ENCODE measurements at places on chromosomes 13 and 19.

DNA sequence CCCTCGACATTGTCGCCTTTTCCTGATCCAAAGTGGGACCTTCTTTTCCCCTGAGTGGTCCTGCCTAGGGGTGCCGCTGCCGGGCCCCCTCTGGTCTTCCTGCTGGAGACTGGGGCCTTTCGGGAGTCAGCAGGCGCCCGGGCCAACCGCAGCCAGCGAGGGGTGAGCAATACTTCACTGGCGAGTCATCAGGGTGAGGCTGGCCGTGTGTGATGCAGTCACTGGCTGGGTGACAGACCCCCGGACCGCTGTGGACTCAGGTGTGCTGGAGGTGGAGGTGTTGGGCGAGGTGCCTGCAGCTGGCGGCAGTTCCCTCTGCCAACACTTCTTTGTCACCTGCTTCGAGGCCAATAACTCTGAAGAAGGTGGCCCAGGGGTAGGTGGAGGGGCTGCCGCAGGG, 1.5 kb upstream of the CGB5 start:
- no peak for DNase-seq

DNA sequence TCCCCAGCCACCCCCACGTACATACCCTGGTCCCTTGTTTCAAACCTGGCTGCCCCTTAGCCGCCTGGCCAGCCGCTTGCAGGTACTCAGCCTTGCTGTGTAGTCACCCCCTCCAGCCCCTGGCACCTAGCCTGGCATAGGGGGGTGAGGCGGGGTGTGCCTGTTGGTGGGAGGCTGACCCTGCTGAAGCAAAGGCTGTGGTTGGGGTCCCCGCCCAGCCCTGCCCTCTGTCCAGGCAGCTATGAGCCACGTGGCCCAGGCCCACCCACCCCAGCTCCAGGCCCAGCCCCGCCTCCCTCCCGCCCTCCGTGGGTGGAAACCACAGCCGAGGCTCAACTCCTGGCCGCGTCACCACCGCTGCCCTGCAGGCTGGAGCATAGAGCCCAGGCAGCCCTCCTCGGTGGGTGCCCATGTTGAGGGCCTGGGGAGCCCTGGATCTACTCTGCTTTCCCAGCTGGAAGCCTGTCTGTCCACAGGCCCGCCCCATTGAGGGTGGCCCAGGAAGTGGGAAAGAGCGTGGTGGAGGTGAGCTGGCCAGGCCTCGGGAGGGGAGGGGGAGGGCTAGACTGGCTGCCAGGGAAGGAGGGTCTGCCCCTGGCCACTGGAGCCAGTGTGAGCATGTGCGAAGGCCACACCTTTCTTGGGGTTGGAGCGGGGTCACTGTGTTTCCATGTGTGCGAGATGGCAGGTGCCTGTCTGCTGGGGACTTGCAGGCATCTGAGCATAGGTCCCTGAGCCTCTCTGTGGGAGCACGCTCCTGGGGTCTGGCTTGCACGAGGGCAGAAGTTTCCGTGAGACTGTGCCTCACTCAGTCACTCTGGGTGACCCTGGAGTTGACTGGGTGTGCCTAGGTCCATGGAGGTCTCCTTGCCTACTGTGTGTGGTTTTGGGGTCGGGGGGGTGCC, 31.0 kb downstream of the PAK4 start:
- peak; percentile 5 for DNase-seq

- no peak for DNase-seq
Measured at GRCh38 chr13:81658598-81659370, 1317.9 kb upstream of the SPRY2 start.

- no peak for DNase-seq
Measured at GRCh38 chr13:103218253-103218652, 152.0 kb upstream of the SLC10A2 start.

DNA sequence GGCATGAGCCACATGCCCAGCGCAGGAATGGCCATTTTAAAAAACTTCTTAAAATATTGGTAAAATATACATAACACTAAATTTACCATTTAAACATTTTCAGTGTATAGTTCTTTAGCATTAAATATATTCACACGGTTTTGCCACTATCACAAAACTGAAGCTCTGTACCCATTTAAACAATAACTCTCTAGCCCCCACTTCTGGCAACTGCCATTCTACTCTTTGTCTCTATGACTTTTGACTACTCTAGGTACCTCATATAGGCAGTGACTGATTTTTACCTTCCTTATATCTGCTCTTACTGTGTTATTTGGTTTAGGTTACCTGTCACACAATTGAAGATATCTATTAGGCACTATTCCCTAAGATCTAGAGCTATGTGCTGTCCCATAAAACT, 2.3 kb upstream of the KBTBD7 start:
- DNase-seq: no peak

DNA sequence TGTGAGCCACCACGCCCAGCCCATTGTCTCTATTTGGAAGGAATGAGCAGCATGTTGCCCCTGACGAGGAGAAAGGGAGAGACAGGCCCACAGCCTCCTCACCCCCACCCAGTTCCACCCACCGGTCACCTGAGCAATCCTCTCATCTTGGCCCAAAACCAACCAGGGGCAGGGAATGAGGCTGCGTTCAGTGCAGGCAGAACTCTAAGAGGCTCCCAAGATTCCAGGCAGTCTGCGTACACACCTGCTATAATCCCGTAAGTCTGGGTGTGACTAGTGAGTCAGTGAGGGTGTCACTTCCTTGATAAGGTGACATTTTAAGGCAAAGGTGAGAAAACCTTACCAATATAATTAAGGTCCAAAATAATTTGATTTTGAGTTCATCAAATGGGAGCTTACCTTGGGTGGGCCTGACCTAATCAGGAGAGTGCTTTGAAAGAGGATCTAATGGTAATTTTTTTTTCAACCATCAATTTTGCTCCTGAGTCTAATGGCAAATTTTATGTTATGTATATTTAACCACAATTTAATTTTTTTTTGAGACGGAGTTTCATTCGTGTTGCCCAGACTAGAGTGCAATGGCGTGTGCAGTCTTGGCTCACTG, 26.9 kb upstream of the KLF2 start:
- DNase-seq: no peak

GRCh38 chr13:41232578-41233480, 30.5 kb downstream of the MTRF1 start:
- DNase-seq: no peak

- no peak for DNase-seq
Measured at GRCh38 chr19:41443813-41444455, 978 bp downstream of the ERICH4 start.

GRCh38 chr13:23617551-23618024, 47.4 kb downstream of the TNFRSF19 start:
- no peak for DNase-seq

- no peak for DNase-seq
Measured at GRCh38 chr19:40143612-40144011, 47.6 kb upstream of the MAP3K10 start.

DNA sequence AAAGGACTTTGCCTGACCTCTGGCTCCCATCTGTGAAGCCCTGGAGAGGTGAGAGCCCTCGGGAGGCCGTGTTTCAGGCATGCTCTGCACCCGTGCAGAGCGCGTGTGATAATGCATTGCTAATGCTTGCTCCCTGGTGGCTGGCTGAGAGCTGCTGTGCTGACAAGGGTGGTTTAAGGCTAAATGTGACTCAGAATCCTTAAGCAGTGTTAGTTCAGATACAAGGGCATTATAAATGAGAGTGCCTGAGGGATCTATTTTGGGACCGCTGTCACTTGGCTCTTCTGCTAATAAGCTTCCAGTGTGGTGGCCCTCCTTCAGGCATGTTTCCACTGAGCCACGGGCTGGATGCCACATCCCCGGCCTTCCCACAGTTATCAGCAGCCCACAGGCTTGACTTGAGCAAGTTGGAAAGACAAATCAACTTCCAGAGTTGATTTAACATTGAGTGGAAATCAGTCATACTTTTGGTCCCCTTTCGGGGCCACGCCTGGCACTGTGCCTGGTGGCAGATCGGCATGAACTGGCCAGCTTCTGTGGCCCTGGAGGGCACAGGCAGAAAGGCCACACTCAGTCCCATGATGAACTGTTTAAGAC, 17.0 kb downstream of the ALOX5AP start:
- DNase-seq: no peak

GRCh38 chr19:996051-996838, 4.0 kb upstream of the GRIN3B start:
- peak; percentile 45 for DNase-seq

GRCh38 chr13:40123962-40124632, 468.6 kb downstream of the COG6 start:
- DNase-seq: no peak

GRCh38 chr19:4624301-4624700, 15.0 kb upstream of the TNFAIP8L1 start:
- DNase-seq: no peak

DNA sequence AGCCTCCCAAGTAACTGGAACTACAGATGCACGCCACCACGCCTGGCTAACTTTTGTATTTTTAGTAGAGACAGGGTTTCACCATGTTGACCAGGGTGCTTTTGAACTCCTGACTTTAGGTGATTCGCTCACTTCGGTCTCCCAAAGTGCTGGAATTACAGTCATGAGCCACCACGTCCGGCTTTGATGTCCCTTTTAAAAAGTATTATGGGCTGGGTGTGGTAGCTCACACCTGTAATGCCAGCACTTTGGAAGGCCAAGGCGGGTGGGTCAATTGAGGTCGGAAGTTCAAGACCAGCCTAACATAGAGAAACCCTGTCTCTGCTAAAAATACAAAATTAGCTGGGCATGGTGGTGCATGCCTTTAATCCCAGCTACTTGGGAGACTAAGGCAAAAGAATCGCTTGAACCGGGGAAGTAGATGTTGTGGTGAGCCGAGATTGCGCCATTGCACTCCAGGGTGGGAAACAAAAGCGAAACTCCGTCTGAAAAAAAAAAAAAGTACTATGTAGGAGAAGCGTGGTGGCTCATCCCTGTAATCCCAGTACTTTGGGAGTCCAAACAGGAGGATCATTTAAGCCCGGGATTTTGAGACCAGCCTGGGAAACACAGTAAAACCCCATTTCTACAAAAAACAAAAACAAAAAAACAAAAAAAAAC, 22.8 kb upstream of the ERVV-1 start:
- DNase-seq: no peak

DNA sequence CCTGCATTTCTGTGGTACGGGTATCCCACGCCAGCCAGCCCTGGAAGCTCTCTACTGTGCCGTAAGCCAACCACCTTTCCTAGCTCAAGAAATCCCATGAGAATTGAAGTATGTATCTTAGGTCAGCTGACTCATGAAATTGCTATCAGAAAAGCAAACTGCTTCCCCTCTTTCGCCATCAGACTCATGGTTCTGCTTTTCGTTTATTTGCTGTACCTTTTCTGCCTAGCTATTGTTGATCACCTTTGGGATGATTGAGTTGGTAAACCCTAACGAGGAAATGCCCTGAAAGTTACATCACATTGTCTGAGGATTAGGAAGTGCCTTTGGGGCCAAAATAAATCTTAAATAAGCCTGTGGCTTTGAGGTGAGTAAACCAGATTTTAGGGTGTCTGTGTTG, at the start of gene ADGRE3:
TSS of gene ADGRE3 (minus strand) at position 81 of the 400 bp plus-strand sequence. CDS start at position 7, 74 bp downstream.
- DNase-seq: no peak

DNA sequence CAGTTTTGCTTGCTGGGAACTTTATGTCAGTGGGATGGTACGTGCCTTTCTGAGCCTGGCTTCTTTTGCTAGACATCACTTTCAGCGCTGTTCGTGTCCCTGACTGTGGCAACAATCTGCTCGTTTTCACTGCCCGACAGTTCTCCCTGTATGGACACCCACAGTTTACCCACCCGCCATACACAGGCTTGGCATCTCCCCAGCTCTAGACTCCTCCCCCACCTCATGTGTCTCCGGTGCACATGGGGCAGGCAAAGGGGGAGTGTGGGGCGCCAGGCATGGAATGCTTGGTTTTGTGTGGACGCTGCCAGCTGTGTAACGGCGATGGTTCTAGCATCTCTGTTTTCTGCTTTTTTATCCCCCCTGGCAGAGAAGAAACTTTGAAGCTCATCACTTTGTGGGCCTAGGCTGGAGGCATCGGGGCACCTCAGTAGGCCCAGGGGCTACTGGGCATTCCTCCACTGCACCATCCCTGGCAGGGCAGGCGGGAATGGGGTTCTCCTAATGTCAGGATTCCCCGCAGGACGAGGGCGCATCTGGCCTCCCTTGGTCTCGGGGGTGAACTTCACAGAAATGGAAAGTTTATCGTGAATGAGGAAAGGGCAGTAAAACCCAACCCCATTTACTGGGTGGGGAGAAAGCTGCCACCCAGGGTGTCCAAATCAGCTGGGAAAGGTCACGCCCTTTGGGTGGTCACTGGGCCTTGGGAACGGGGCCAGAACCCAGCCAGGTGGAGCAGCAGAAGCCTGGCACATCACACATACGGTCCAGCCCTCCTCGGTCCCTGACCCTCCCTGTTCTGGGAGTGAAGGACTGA, 60.8 kb downstream of the CEBPG start:
- no peak for DNase-seq

DNA sequence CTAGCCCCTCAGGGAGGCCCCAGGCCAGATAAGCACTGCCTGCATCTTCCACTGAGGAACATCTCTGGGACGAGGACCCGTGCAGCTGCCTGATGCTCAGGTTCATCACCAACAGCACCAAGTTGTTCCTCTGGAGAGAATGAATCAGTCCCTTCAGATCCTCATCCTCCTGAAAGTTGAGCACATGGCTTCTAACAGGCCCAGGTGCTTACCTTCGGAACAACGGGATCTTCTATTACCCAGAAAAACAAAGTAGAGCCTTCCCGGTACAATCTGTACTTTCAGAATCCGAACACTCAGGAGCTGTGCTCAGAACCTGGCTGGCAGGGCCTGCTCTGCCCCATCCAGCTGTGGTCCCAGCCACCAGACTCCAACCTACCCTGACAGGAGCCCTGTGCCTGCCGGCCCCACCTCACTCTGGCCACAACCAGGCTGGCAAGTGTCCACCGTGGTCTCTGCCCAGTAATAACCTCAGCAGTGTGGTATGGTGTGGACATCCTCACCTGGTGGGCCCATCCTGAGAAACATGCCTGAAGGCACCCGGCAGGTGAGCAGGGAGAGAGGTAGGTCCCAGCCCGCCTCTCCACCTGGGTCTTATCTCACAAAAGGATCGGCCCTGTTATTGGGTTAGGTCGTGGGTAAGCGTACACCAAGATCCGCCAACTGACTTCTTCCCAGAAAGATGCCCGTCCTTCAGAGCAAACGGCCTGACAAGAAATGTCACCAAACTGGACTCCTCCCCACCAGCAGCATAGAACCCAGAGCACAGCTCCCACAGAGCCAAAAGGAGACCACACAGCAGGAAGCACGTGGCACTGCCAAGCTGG, 34.1 kb downstream of the ELL start:
- no peak for DNase-seq

- no peak for DNase-seq
Measured at GRCh38 chr13:44796597-44797490, 192.4 kb downstream of the NUFIP1 start.

DNA sequence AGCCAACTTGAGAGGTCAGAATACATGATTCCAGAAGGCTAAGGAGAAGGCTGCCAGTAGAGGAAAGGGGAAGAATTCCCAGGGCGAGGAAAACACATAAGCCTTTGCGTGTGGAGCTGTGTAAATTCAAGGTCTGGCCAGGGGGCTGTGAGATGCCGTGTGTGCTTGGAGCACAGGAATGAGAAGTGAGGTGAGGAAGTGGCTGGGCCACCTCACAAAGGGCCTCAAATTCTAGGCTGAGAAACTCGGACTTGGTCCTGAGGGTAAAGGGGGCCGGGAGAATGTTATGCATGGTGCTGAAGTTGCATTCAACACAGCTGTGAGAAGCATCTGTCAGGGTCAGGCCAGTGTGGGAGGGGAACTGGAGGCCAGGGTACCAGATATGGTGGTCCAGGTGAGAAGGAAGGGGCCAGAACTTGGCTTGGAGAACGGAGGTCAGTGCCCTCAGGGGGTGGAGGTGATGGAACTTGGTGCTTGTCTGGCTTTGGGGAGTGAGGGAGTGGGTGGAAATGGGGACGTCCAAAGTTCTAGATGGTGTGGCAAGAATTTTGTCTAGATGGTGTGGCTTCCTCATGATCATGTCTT, 4.9 kb upstream of the ZNF580 start:
- DNase-seq: no peak

Measured in stimulated activated CD4-positive, alpha-beta T cell treated with anti-CD3 and anti-CD28 coated beads, Interleukin-4, amount 100 ng/mL, for 4 hours (primary cell).